ENCODE measurements at places on chromosomes 5 and 9.

DNA sequence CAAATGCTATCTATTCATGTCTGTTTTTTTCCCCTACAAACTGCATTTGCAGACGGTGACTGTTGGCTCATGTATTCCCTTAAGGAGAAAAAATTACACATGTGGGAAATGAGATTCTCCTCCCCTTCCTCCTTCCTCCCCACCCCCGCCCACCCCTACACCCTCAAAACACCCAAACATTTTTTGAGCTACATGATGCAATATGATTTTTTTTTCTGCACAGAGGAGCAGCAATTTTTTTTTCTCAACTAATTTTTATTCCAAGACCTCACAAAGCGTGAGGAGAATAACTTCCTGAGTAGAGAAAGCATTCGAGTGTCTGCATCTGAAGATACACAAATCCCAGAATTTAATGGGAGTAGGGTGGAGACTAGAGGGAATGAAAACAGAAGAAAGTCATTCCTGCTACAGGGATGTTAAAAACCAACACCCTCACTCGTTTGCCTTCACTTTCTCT, 118.1 kb downstream of the PRDM6 start:
- DNase-seq = peak; percentile 92

- DNase-seq = peak; percentile 24
Measured at GRCh38 chr9:6239048-6239461, 23.4 kb downstream of the IL33 start.

GRCh38 chr9:129586685-129587084, 34.2 kb downstream of the C9orf50 start:
- DNase-seq = no peak

DNA sequence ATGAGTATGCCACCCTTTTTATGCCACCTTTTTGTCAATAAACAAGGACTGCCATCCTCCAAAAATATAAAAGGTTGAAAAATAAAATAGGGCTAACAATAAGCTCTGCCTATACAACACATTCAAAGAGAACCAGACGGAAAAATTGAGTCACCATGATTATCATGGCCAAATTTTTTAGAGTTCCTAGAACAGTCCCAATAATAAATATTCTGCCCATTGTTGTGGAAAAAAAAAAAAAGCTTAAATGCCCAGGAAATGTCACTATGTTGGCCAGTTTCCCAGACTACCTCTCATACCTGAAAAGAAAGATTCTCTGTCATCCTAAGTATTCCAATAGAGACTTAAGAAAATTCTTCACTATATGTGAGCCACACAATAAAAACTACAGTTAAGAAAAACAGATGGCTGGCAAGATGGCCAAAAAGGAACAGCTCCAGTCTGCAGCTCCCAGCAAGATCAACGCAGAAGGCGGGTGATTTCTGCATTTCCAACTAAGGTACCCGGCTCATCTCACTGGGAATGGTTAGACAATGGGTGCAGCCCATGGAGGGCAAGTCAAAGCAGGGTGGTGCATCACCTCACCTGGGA, 149.0 kb downstream of the TMEM161B start:
- DNase-seq = no peak

DNA sequence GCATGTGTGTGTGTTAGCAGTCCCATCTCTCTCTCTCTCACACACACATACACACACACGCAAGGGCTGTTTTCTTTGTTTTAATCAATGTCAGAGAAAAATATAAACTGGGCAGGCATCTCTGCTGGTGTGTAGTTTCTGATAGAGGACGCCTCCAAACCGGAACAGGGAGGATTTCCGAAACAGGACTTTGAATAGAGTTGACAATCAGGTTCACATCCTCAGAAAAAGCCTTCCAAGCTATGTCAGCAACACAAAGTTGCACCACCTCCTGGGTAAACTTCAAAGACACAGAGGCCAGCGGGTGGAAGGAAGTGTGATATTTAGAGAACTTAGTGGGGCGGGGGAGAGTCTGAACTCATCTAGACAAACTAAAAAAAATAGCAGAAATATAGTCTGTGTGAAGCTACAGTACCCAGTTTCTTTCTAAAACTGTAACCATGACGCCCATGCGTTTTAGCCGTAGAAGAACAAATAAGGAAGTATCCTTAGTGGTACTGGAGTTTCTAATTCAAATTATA, 1.2 kb downstream of the ST8SIA4 start:
- no peak for DNase-seq

All from fibroblast of skin of right biceps (primary cell).